ENCODE measurements at places on chromosomes 16 and 17.

DNA sequence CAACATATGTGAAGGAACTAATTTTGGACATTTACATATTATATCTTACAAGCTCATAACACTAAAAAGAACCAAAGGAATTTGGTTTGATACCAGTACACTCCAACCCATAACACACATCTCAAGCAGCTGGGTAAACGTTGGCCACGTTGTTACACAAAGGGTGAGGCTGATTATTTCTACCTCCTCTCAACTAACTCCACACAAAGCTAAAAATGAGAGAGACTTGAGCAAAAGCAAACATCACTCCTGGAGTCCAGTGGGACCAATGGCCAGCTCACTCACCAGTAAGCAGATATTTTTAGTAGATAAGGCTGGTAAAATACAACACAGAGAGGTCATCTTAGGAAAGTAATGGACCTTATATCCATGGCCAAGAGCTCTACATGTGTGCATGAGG, 207.6 kb downstream of the MRTFB start:
- no peak for DNase-seq

DNA sequence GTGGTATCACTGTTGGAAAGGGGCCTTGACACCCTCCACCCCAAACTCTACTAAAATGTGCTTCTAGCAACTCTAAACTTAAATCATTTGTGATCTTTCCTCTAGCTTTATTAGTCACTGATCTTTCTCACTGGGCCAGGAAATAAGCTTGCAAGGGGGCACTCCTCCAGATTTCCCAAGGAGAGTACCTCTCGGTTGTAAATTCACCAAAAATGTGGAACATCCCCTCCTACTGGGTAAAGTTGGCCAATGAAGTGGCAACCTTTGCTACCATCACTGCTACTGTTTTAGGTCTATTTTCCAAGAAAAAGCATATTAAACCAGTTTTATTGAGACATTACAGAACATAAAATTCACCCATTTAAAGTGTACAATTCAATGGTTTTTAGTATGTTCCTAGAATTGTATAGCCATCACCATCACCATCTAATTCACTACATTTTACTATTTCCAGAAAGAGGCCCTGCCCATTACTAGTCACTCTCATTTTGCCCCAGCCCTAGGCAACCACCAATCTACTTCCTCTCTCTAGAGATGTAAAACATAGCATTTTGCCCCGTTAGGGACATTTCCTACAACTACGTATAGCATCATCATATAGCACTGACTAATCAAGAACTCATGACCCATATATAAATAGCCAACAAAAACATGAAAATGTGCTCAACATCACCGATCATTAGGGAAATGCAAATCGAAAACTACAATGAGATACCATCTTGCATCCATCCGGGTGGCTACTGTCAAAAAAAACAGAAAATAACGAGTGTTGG, 44.6 kb upstream of the ADCY9 start:
- no peak for DNase-seq

DNA sequence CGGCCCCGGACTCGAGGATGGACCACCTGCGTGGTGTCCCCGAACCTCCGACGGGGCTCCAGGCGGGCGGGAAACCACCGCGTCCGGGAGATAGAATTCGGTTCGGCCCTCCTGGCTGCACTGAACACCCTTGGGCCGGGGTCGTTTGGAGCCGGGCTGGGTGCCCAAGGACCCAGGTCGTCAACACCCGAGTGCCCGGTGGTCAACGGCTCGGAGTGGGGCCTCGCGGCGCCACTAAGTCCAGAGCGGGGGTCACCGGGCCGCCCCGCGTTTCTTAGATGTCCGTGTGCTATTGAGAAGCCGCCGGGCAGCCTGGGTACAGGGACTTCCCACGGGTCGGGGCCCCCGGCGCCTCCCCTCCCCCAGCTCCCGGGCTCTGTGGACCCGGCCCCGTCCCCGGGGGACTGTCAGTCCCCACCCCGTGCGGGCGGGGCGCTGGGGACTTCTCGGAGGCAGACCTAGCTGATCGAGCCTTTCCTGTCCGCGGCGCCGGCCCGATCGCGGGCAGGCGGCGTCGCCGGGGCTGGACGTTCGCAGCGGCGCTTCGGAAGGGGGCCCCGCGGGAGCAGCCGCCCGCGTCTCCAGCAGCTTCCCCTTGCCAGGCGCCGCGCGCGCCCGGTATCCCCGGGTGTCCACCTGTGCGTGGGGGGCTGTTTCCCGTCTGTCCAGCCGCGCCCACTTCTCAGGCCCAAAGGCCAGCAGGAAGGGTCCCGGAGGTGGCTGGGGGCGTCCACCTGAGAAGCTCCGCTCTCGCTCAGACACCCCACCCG, 655 bp upstream of the NPTX1 start:
- DNase-seq, result no peak

GRCh38 chr16:2415085-2415484, 14.2 kb upstream of the CCNF start:
- DNase-seq, result no peak

GRCh38 chr17:83186226-83186625, 106.8 kb downstream of the METRNL start:
- no peak for DNase-seq
